ENCODE measurements at places on chromosomes 2 and 18.

GRCh38 chr2:109316091-109316490, 187.1 kb downstream of the SH3RF3 start:
- no peak for DNase-seq

GRCh38 chr2:112175958-112176573, 37.9 kb downstream of the FBLN7 start:
- no peak for DNase-seq

DNA sequence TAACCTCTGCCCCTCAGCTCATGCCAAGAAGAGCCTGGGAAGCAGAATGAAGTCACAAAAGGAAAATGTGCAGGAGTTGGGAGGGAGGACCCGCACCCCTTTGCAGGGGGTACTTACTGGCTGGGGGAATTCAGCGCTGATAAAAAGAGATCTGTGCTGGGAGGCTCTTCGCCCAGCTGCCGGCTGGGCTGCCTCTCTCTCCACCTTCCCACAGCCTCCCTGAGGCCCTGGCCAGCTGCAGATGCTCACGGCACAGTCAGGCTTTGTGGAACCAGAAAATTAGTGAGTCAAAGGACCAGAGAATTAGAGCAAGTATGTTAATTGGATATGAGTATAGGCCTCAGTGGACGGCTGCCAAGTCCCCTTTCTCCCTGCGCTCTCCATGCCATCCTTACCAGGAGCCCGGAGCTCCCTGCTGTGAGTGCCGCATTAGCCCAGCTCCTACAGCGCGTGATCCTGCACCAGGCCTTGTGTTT, 181.7 kb upstream of the SH3BP4 start:
- peak; percentile 4 for DNase-seq

GRCh38 chr18:27314996-27315395, 129.9 kb upstream of the CHST9 start:
- no peak for DNase-seq

GRCh38 chr2:234835738-234836137, 116.1 kb upstream of the SH3BP4 start:
- no peak for DNase-seq

DNA sequence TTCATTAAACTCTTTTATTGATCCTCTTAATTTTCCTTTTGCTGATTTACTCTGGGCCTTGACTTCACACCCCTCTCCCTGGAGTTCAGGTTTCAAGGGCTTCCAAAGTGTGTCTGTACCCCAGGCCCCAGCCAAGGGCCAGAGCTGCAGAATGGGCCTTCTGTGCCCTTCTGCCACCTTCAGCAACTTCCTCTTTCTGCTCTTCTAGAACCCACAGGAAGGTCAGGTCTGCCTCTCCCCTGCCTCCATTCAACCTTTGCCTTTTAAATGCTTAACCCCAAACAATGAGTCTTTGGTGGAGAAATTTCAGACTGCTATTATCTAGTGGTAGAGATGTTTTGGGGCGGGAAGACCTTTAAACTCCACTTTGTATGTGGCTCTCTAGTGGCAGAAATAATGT, 63.1 kb downstream of the TSN start:
- DNase-seq: no peak

GRCh38 chr2:79640001-79640400, 127.2 kb downstream of the CTNNA2 start:
- no peak for DNase-seq

- no peak for DNase-seq
These were observed 45.4 kb downstream of the LIMS1 start for GRCh38 chr2:108579623-108580022.

- no peak for DNase-seq
These were observed 44.2 kb downstream of the ZEB2 start for GRCh38 chr2:144475569-144476275.

- DNase-seq: no peak
These were observed 32.4 kb upstream of the ACTR3 start for GRCh38 chr2:113857464-113857863.

DNA sequence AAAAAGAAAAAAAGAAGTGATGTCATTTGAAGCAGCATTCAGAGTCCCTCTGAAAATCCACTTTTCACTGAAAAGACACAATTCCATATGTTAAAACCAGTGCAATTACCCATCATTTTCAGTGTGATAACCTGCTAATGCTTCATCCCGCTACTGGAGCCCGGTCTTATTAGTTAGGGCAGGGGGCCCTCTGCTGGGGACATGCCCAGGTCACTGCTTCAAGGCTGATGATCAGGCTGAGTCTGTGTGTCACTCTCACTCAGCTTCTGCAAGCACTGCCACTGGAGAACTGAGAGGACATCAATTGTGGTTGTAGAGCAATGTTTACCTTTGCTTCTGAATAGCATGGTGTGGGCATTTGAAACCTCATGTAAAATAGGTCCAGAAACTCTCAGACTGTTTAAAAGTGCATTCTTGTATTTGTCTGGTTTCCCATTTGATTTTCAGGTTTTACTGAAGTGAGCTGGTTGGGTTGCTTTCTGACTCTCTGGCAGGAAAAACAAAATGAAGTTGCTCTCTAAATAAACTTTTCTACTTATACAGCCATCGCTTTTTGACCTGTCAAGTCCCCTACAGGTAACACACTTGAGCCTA, 49.2 kb upstream of the NXPH2 start:
- no peak for DNase-seq

GRCh38 chr2:224333726-224334482, 68.0 kb downstream of the FAM124B start:
- no peak for DNase-seq

GRCh38 chr2:69190743-69191404, 177.9 kb downstream of the ANTXR1 start:
- no peak for DNase-seq

DNA sequence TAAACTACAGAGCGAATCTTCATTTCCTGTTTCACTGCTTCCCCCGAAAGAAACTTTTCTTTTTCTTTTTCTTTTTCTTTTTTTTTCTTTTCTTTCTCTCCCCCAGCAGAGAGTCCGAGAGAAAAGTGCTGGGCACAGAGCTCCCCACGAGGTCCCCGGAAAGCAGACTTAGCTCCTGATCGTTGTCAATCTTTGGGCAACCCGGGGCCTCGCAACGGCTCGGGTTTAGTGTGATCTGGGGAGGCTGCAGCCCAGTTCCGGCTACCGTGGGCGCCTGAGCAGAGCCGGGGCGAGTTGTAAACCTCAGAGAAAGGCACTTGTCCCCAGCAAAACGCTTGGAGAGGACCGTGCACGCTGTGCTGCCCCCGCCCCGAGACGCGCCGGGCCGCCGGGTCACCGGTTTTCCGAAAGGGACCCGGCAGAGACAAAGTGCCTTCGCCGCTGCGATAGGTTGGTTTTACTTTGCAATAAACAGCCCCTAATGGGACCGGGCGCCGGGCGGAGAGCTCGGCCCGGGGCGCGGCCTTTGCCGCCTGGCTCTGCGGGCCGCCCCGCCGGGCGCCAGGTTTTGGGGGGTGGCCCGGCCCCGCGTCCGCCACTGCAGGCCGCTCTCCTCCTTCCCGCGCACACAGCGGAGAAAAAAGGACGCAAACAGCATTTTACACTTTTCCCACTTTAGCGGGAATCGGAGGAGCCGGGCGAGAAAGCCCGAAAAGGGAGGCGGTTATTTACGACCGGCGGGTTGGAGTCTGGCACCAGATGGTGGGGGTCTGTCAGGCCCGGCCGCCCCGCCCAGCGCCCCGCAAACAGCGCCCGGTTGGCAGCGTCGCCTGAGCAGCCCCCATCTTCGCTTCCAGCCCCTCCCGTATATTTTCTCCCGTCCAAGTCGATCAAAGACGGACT, 136.0 kb downstream of the INSIG2 start:
- no peak for DNase-seq

GRCh38 chr2:217902379-217903141, 100.2 kb downstream of the TNS1 start:
- no peak for DNase-seq

- no peak for DNase-seq
These were observed 53.1 kb downstream of the FIGN start for GRCh38 chr2:163682695-163683094.

DNA sequence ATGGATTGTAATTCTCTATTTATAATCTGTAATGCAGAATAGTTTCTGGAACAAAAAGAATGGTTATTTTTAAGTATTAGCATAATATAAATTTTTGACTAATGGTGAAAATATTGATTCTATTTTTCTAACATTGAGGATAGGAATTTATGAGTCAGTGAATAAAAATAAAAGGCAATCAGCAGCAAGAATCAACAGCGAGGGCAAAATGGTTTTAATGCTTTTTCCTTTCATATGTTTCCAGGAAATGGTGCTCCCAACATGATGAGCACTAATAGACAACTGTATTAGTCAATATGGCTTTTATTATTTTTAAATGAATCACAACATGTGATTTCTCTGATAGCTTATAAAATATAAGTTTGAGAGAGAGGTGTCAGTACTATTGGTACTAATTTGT, 90.7 kb upstream of the TFPI start:
- DNase-seq: no peak

DNA sequence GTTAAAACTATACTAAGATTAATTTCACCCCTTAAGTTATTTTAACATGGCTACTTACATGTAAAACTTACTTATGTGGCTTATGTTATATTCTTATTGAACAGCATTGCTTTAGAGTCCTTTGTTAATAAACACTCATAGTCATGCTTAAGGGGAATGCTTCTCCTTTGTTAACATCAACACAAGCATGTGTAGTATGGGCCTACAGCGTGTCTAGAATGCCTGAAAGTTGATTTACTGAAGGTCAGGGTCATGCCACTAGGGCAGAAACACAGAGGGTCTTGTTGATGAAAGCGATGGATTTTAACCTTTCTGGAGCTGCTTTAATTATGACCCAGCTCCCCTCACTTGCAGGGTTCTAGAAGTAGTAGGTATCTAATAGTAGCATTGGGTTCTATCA, 159.8 kb upstream of the DLX2 start:
- no peak for DNase-seq

DNA sequence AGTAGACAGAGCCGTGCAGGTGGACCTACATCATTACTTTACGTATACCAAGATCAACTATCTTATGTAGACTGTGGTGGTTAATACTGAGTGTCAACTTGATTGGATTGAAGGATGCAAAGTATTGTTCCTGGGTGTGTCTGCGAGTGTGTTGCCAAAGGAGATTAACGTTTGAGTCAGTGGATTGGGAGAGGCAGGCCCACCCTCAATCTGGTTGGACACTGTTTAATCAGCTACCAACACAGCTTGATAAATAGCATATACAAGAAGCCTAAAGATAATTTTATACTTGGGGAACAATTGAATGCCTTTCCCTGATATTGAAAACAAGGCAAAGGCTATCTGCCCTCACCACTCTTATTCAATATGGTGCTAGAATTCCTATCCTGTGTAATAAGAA, 604.2 kb upstream of the ZEB2 start:
- DNase-seq: no peak

GRCh38 chr18:59109375-59109774, 30.3 kb upstream of the SEC11C start:
- DNase-seq: no peak

DNA sequence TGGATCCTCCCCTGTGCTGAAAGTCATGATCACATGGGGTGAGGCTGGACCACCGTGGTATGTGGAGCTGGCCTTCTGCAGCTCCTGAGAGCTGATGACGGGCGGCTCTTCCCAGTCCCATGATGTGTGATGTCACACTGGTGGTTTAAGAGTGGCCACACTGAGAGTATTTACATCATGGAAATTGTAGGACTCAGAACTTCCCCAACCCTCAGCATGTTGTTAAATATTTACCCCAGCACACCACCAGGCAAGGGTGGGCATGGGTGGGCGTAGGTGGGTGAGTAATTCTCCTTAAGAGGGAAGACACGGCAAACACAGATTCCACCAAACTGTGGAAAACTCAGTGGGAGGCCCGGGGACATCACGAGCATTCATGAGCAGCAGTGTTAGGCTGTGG, 106.8 kb downstream of the ALPK2 start:
- no peak for DNase-seq

DNA sequence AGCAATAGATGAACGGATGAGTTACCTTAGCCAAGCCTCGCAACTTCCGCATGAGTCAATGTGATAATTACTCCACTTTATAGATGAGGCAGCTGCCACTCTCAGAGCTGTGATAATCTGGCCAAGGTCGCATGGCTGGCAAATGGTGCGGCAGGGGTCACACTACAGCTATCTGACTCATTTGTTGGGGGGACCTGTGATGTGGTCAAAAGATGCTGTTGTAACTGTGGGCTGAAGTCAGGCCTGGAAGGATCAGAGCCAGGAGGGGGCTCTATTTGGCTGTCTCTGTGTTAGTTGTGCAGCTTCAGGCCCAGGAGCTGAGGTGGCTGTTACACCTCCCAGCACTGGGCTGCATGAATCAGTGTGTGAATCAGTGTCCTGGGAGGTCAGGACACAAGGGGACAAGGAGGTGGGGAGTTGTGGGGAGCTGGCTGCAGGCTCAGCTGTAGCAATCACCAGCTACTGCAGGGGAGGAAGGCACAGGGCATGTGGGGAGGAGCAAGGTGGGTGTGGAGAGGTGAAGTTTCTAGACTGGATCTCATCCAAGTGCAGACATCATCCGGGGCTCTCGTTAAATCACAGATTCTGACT, 33.1 kb downstream of the NGEF start:
- DNase-seq: no peak

DNA sequence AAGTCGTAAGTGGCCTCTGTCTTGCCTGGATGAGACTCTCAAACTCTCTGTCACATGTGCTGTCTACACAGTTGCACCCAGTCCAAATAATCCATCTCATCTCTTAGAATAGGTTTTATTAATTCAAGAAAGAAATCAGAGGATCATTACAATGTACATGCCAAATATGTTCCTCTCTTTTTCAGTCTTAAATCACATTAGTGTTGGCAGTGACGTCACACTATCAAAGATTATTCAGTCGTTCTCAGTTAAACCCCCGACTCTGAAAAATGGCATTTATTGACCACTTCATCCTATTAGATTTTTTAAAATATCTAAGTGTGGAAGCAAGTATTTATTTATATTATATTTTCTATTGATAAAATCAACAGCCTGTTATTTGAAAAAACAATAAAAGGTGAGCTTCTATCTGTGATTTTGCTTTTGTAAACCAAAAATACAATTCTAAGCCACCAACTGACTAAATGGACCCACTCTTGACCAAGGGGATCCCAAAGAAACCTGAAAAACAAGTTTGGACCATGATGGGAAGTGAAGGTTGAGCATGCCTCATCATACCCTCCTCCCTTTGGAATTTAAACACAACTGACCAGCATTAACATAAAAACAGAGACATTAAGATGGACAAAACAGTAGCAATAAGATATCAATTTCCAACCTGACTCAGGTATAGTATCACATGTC, 1894.4 kb upstream of the LRRTM1 start:
- DNase-seq: no peak

- DNase-seq: no peak
These were observed 46.8 kb downstream of the SH3BP4 start for GRCh38 chr2:234998404-234999211.

- DNase-seq: no peak
These were observed 8.6 kb upstream of the PLEKHM3 start for GRCh38 chr2:208033701-208034502.

GRCh38 chr2:168722592-168722991, 79.8 kb upstream of the NOSTRIN start:
- DNase-seq: no peak

Data from hypothalamus (tissue), 51 donors.